ENCODE measurements at places on chromosomes 16 and 17. TPM values are rescaled to one million over a fixed set of nuclear protein-coding genes. Genes with fewer than 3 reads are reported as not detected.

Gene CD300E
- total RNA-seq = not detected

Gene ZNF629
- total RNA-seq = 27.2 TPM

Gene KCNJ18
- not detected for total RNA-seq

Gene CTRB1
- total RNA-seq = not detected

Gene CCL8
- not detected for total RNA-seq

Gene OTOA
- total RNA-seq = not detected

Gene SAMD14
- 36.8 TPM for total RNA-seq

Gene GAST
- not detected for total RNA-seq

Gene KRT39
- total RNA-seq = not detected

Gene MYH2
- total RNA-seq = not detected

Gene TAC4
- total RNA-seq = not detected

Gene KRTAP9-8
- not detected for total RNA-seq

Gene CXCL16
- total RNA-seq = 12.8 TPM

Gene SETD6
- total RNA-seq = 17.3 TPM

Gene TTLL6
- not detected for total RNA-seq

Gene GLIS2
- total RNA-seq = 58.6 TPM

Gene ABCA3
- 20.4 TPM for total RNA-seq

Gene CMTR2
- 19.1 TPM for total RNA-seq

Gene SPATA32
- 0.18 TPM for total RNA-seq

Gene CHST6
- 0.43 TPM for total RNA-seq

Gene ZNF469
- total RNA-seq = 4.1 TPM
